ENCODE measurements at places on chromosomes 5 and 9. TPM values are rescaled to one million over a fixed set of nuclear protein-coding genes. Genes with fewer than 3 reads are reported as not detected.

DNA sequence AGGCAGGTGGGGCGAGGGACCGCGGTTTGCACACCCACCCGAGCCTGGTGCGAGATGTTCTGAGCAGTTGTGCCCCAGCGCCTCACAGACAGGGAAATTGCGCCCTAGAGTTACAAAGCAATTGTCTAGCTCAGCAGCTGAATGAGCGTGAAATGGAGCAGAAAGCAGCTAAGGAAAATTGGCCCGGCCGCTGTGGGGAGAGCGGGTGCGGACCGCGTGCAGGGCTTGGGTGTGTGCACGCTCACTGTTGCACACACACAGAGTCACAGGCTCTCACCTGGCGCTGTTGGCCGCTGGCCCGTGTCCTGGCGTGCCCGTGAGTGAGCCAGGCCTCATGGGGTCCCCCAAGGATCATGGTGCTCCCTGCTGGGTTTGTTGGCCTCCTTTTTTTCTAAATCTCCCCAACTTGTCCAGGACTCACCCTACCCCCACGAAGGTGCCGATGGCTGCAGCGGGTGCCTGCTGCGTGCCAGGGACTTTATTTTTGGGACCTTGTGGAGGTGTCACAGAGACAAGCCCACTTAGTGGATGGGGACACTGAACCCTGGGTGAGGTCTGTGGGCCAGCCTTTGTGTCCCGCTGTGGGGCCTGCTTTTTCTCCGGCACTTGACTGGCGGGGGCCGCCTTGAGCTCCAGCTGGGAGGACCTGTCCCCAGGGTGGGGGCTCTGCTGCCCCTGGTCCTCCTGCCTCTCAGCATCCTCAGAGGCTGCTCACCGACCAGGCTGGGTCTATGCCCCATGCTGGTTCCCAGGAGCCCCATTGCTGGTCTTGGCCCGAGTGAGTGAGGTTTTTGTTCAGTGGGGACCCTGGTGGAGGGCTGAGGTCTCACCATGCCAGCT is 5.2 kb downstream of the RXRA start:
- H3K27ac ChIP-seq = peak overlapping the region; percentile 51
- no peak overlapping the region for H3K4me3 ChIP-seq
- H3K36me3 ChIP-seq = no peaks in the 10 kb centered on the region
- no peak for DNase-seq
- peaks cover 78% of the 10 kb centered on the region for H3K4me1 ChIP-seq
- no peaks in the 10 kb centered on the region for H3K27me3 ChIP-seq

- no peak overlapping the region for H3K27ac ChIP-seq
- no peaks in the 10 kb centered on the region for H3K36me3 ChIP-seq
- H3K4me3 ChIP-seq = no peak overlapping the region
- peaks cover 31% of the 10 kb centered on the region for H3K4me1 ChIP-seq
- peaks cover 9% of the 10 kb centered on the region for H3K27me3 ChIP-seq
- no peak for DNase-seq
Observed at GRCh38 chr9:136759436-136760325, 1.6 kb upstream of the LCN8 start.

ZBED3 gene
- 3.2 TPM for total RNA-seq

SHB gene
- total RNA-seq = 5.0 TPM

DNA sequence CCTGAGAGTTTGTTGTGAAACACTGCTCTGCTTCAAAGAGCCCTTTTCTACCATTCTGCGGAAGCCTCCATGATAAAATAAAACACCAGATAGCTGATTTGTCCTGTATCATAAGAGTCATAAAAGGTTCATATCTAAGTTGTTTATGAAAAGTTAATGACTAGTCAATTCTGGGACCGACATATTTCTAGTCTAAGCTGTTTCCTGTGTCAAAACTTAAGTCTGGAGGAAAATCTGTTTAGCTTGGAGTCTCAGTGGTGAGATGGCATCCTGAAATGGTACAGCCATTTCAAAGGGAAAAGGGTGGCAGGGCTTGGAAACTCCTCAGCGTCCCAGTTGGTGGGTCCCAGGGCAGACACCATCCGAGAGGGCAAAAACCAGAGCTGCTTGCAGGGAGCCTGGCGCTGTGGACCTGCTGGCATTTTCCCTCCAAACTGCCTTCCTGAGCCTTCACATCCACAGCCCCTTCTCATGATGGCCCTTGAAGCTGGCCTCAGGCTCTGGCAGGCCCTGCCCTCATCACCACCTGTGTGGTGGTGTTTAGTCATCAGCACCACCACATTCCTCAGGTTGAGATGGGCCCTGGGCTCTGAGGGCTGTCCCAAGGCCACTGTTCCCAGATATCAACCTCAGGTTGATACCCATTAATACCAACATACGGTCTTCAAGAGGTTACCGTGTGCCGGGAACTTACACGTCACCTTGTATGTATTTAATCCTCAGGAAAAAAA is 184.0 kb downstream of the HSPA4 start:
- H3K27ac ChIP-seq = no peak overlapping the region
- H3K27me3 ChIP-seq = no peaks in the 10 kb centered on the region
- H3K4me1 ChIP-seq = peaks cover 6% of the 10 kb centered on the region
- DNase-seq = no peak
- H3K4me3 ChIP-seq = no peak overlapping the region
- no peaks in the 10 kb centered on the region for H3K36me3 ChIP-seq

DNA sequence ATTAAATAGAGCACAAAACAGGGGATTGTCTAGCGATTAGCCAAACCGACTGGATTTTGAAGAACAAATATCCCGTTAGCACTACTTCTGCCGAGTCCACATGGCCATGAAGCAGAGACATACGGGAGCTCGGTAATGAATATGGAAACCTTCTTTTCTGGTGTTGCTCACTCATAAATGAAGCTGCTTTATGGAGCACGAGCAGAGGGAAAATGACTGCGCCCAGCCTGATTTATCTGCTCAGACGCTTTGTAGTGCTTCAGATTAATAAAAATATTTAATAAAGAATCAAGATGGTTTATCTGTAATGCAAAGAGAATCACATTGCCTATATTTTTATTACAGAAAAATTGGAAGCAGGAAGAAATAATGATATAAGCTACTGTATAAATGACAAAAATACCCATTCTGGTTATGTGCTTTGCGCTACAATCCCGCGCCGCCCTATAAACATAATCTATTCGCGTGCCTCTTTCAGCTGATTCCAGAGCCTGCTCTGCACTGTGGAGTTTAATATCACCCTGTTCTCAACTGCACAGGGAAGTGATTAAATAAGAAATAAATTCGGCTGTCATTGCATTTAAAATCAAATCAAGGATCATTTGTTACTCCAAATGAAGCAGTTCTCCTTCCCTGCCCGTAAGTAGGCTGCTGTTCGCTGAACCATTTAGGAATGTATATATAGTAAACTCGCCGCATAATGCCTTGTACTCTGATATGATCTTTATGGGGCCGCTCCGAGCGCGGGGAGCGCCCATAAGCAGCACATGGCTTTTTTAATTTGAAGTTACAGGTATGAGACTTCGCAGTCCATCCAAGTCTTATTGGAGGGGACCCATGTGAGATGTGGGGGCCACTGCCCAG is 22.3 kb upstream of the UBAC1 start:
- no peaks in the 10 kb centered on the region for H3K36me3 ChIP-seq
- peaks cover 22% of the 10 kb centered on the region for H3K27me3 ChIP-seq
- peaks cover 46% of the 10 kb centered on the region for H3K4me1 ChIP-seq
- no peak overlapping the region for H3K4me3 ChIP-seq

DNA sequence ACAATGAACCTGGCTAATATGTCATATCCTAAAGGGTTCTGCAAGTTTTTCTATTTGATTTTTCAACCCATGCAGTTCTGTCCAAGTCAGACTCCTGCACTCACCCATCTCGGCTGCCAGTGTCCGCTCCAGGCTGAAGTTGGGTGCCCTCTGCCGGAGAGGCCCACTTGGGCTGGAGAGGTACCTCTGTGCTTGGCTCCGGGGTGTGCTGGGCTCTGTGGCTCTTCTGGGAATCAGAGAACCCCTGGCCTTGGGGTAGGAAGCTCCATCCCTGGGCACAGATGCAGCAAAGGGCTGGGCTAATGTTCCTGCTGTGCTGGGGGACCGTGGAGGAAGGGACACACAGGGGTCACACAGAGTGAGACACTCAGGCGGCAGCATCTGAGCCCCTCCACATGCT is 26.2 kb downstream of the ORM2 start:
- H3K4me1 ChIP-seq = no peaks in the 10 kb centered on the region
- H3K27me3 ChIP-seq = no peaks in the 10 kb centered on the region
